ENCODE measurements at places on chromosomes 5 and 9.

- DNase-seq, result no peak
These were observed 150.4 kb downstream of the SPOCK1 start for GRCh38 chr5:137348759-137349158.

- no peak for DNase-seq
These were observed 6.8 kb downstream of the ZNF510 start for GRCh38 chr9:96771124-96771523.

DNA sequence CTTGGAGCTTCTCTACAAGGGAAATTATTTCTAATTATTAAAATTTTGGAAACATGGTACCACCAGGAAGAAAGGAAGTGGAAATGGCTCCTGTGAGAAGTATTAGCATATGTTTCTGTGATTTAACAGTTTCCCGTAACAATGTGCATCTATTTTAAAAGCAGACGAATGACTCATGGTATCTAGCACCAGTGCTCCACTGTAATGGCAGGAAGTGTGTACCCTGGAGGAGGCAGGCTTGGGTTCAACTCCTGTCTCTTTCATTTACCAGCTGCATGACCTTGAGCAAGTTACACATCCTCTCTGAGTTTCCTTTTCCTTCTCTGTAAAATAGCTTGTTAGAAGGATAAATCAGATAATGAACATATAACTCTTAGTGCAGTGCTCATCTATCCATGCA lies 41.0 kb upstream of the ANGPTL2 start:
- DNase-seq, result no peak

GRCh38 chr9:107323836-107324585 lies 40.9 kb downstream of the RAD23B start:
- no peak for DNase-seq

DNA sequence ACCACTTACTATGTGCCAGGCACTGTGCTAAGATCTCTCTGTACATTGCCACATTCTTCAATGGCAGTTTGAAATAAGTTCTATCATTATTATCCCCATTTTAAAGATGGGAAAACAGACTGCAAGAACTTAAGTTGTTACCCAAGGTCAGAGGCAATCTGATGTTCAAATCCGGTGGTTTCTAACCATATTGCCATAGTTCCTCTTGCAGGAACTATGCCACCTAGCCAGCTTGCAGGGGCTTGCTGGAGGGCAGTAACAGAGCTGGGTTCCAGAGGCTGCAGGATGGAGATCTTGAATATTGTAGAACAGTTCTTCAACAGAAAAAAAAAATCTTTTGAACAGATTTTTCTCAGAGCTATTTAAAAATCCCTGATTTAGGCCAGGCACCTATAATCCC lies 71.8 kb upstream of the TNFAIP8 start:
- no peak for DNase-seq

DNA sequence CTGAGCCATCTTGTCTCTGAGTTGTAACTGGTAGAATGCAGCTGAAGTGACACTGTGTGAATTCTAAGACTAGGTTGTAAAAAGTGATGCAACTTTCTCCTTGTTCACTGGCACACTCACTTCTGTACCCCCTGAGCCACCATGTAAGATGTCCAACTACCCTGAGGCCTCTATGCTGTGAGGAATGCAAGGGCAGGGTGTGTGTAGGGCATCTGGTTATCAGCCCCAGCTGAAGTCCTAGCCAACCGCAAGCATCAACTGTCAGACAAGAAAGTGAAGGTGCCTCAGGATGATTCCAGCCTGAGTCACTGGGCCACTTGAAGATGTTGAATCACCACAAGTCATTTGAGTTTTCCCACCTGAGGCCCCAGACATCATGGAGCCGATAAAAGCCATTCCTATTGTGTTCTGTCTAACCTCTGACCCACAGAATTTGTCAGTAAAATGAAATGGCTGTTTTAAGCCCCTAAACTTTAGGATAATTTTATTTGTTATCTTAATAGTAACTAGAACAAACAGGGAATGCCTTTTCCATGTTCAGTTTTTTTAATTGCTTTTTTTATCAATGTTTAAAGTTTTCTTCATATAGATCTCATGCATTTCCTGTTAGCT lies 18.7 kb upstream of the RHOBTB3 start:
- DNase-seq, result peak; percentile 45

- DNase-seq, result no peak
These were observed 125.3 kb downstream of the SYK start for GRCh38 chr9:90926936-90927335.

DNA sequence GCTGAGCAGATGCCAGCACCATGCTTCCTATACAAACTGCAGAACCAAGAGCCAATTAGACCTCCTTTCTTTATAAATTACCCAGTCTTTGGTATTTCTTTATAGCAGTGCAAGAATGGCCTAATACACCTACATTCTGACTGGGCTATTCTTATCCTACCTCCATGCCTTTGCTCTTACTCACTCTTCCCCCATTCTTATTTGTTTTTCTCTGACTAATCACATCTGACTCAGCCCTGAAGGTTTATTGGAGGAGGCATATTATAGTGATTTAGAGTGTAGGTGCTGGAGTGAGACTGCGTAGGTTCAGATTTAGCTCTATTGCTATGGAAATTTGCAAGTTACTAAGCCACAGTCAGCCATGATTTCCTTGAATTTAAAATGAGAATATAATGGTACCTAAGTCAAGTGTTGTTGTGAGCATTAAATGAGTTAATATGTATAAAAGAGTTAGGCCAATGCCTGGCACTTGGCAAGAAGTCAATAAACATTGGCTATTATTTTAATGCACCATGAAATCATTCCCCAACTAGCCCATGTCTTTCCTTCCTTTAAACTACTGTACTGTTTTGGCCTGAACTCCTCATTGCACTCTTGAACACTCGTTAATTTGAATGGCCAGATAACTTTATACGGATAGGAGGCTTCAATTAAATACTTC lies 531.2 kb upstream of the ZNF608 start:
- no peak for DNase-seq

GRCh38 chr9:89436963-89437625 lies 60.8 kb downstream of the SEMA4D start:
- no peak for DNase-seq

GRCh38 chr5:55936100-55936693 lies 58.6 kb downstream of the IL6ST start:
- DNase-seq, result peak; percentile 49

GRCh38 chr5:98769959-98770208 lies 3.6 kb upstream of the RGMB start:
- DNase-seq, result no peak

DNA sequence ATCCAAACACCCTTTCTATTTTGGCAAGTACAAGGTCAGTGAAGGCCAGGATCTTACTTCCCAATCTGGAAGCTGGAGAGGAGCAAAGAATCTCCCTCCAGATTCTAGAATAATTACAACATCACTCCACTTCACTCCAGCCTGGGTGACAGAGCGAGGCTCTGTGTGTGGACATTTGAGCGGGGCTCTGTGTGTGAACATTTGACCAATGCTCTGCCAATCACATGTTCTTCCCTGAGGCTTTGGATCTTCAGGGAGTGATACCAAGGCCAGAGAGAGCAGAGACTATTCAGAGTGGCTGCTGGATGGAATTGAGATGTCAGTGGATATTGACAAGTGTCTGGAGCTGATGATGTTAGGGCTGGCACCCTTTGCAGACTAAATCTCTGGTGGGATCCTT lies 24.7 kb upstream of the ANKRD34B start:
- DNase-seq, result no peak

GRCh38 chr5:172479034-172479783 lies 24.9 kb upstream of the SH3PXD2B start:
- DNase-seq, result no peak

- DNase-seq, result no peak
These were observed 102.2 kb upstream of the ICE1 start for GRCh38 chr5:5320062-5320805.

- peak; percentile 24 for DNase-seq
These were observed 2.3 kb downstream of the GDNF start for GRCh38 chr5:37837414-37838032.

- DNase-seq, result no peak
These were observed 55.3 kb downstream of the TRPC7 start for GRCh38 chr5:136309932-136310598.

GRCh38 chr5:148620091-148620490 lies 34.2 kb downstream of the HTR4 start:
- DNase-seq, result no peak

DNA sequence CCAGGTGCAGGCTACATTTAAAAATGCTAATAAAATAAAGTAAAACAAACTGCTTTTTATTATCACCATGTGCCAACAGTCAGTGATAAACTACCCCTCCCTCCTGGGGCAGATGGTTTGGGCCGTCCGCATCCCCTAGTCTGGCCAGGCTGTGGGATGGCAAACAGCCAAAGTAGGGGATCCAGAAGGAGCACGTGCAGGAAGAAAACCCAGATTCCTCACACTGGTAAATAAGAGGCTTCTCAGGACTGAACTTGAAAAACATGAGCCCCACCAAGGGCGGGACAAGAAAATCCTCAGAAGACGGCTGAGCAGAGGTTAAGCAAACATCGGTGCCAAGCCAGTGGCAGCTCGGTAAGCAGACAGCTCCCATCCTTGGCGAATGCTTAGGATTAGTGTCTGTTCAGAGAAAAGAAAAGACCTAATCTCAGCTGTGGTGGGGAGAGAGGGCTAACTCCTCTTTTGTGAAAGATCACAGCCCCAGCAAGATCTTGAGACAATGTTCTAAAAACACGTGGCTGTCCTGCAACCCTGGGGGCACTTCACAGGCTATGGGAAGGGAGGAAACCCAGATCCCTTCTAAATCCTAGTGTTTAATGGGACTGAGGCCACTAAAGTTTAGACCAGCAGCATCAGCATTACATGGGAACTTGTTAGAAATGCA lies 46.5 kb upstream of the GDNF start:
- DNase-seq, result no peak

GRCh38 chr5:4196744-4197143 lies 601.1 kb downstream of the IRX1 start:
- DNase-seq, result no peak

- no peak for DNase-seq
These were observed 66.4 kb downstream of the POU5F2 start for GRCh38 chr5:93674866-93675459.

DNA sequence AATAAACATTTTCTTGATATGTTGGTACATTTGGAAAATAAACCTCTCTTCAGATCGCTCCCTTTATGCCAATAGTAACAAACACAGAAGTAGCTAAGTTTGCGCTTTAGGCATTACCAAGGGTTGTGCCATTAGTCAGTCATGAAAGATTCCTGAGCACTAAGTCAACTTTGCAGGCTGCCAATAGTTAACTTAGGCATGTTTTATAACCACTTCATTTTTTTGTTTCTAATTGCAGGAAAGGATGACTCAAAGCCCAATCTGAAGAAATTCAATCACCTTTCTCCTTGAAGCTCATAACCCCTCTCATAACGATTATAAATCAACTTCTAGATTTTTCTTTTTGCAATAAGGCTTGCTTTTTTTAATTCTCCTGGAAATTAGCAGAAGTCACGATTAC lies 517.0 kb downstream of the AGTPBP1 start:
- no peak for DNase-seq

DNA sequence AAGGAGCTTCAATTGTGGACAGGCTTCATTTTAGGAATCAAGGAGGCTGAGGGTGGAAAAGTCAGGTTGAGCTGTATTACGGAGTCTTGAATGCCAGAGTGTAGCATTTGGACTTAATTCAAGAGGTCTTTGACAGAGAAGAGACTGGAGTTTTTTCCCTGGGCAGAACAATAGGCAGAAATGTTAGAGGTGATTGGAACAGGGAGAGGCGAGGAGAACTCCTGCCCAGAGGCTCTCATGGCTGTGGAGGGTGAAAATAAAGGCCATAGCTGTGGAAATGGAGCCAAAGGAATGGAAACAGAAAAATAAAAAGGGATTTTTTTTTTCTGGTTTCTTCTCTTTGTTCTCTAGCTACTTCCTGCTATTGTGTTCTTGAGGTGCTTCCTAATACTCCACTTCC lies 3.7 kb upstream of the IFNB1 start:
- DNase-seq, result no peak

DNA sequence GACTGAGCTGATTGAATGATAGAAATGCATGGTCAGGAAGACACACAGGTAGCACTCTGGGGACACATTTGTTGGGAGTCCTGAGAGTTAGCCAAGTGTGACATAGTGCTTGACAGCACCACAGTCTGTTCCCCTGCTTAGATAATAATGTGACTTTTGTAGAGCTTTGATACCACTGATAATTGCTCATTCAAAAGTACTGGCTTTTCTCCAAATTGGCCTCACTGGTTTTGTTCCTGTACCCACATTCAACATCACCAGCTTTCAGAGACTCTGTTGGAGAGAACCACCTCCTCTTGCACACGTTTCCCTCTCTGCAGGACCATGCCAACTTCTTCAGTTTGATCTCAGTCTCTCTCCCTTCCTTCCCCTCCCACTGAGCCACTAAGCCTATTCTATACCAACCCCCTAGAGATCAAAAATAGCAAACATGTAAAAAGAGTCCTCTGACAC lies 52.5 kb upstream of the IL7R start:
- no peak for DNase-seq

DNA sequence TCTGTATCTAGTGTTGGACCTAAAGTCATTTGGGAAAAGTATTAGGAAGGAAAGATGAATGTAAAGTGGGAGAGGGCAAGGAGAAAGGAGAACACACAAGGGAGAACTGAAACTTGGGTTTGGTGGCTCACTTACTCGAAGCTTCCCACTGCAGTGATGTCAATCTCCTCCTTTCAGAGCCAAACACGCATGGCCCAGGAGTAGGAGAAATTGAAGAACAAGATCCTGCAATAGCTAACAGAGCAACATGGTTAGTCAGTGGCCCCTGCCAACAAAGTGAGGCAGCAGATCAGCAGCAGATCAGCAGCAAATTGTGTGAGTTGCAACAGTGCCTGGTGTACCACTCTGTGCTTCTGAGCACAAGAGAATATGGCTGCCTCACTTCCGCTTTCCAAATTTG lies 366.4 kb downstream of the PSAT1 start:
- no peak for DNase-seq

DNA sequence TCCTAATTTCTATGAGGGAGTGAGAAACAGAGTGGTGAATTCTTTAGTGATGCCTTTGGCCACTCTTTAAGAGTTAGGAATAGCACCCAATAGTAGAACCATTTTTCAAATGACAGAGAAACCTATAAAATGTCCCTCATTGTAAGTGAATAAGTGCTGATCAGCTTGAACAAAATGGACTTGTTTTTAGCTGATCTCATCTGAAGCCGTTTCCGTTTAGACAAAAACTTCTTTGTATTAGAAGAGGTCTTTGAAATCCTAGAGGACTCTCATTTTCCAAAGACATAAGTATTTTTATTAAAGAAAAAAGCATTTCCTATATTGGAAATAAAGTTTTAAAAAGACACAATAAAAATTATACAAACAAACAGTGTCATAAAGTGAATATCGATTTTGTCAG lies 273.9 kb downstream of the ARHGEF28 start:
- DNase-seq, result no peak

DNA sequence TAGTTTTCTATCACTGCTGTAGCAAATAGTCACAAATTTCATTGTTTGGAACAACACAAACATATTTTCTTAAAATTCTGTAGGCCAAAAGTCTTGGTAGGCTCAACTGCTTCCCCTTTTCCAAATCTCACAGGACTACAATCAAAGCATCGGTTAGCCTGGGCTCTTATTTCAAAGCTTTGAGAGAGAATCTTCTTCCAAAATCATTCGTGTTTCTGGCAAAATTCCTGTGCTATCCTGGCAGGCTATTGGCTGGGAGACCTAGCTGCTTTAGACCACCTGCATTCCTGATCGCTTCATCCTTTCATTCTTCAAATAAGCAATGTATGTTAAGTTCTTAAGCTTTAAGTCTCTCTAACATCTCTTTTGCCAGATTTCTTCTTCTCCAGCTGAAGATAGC lies 629.8 kb upstream of the CDH18 start:
- DNase-seq, result no peak

All from stimulated activated CD4-positive, alpha-beta T cell treated with anti-CD3 and anti-CD28 coated beads, Interleukin-1b, Interleukin-23, amount 100 ng/mL, for 24 hours (primary cell).